ENCODE measurements at places on chromosomes 16 and 17.

DNA sequence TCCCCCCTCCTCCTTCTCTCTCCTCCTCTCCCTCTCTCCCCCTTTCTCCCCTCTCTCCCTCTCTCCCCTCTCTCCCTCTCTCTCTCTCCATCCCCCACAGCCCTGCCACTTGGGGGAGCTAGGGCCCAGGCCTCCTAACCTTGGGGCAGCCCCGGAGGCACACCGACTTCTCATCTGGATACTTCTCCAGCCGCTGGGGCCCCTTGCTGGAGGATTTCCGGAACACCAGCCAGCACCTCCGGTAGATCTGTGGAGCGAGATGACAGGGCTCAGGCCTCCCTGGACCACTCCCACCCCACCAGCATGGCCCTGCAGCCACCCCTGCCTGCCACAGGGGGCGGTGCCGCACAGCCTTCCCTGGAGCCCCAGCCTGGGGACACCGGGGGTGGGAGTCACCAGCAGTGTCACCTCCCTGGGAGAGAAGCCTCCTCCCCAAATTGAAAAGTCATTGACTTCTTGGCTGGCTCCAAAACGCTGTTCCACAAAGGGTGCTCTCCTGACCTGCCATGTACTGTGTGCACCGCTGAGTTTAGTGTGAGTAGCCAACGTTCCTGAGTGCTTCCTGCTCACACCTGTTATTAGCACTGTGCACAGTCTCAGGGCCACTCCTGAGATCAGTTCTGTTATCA is 10.5 kb downstream of the DOK4 start:
- DNase-seq = peak; percentile 71

GRCh38 chr17:66904760-66905624 is 59.5 kb upstream of the CACNG4 start:
- DNase-seq = no peak

DNA sequence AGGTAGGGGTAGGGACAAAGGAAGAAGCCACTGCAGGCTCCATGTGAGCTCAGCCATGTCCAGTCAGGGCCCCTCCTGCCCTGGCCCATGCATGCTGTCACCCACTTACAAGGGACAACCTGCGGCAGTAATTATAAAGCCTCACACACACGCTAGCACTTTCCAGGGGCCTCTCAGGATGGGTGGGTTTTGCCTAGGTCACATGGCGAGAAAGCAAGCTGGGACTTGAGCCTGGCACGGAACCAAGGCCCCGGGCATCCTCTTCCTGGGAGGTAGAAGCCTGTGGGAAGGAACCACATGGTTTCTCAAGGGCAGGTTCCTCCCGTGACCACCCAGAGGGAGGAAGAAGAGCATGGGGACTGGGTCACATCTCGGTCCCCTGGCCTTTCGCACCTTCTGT is 7.0 kb downstream of the ZNF319 start:
- DNase-seq = no peak

DNA sequence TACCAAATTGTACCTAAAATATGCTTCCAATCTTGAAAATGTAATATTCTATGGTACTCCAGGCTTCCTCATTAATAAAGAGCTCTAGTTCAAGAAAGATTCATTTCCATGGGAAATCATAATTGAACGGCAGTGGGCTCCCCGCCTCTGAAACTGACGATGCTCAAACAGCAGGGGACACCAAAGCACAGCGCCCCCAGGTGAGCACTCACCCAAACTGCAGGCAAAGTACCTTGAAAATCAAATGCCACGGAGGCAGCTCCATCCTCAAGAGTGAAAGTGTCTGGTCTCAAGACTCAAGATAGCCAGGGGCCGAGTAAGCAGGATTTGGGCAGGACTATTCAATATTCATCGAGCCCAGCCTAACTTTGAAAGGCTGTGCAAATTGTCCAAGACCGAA is 217.4 kb upstream of the TNRC6C start:
- peak; percentile 49 for DNase-seq

- no peak for DNase-seq
These were observed 3.3 kb downstream of the KRT37 start for GRCh38 chr17:41421116-41421515.

DNA sequence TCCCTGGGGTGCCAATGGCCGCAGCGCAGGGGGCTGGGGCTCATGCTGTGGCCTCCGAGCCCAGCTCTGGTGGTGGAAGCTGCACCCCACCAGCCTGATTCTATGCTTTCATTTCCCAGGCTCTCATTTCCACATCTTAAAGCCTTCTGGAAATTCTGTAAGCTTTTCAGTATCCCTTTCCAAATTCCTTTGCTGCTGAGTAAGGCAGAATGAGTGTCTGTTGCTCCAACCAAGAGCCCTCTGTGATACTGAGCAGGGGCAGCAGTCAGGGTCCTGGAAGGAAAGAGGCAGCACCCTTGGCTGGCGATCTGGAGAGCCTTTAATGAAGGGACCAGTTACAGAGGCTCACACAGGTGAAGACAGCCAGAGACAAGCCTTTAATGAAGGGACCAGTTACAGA is 79.5 kb upstream of the FOXF1 start:
- DNase-seq = no peak

- DNase-seq = no peak
These were observed 3.2 kb downstream of the ACADVL start for GRCh38 chr17:7222972-7223292.

GRCh38 chr17:57327176-57327970 is 71.0 kb downstream of the MSI2 start:
- DNase-seq = no peak

DNA sequence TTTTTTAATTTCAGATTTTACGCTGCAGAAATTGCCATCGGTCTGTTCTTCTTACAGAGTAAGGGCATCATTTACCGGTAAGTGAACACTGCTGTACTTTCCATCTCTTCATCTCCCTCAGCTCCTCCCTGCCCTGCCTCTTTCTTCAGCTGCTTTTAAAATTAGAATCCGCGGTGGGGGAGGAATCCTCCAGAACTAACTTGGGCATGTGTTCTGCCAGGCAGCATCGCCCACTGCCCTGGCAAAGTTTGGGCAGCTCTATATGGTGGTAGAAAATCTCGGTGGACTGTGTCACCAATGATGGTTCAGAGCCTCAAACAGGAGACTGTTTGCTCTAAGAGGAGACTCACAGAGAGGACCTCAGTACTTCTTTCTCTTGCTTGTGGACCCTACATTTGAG is 81.6 kb upstream of the CACNG3 start:
- DNase-seq = no peak

DNA sequence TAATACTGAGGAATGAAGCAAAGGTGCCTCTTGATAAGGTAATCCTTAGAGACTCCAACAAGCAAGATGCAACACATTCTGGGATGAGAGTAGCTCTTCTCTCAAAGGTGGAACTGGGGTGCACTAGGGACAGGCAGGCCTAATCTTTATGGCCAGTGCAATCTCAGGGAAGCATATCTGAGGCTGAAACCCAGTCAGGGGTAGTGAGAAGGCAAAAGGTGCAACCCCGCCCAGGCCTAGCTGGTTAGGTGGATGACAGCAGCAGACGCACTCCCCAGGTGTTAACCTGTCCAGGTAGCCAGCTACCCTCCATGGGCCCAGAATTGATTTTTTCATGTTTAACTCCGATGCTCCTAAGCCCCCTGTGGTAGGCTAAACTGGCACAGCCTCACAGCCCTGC is 9.9 kb upstream of the SLC46A1 start:
- no peak for DNase-seq

- DNase-seq = no peak
These were observed 347.5 kb upstream of the ASIC2 start for GRCh38 chr17:33640629-33641028.

- peak; percentile 29 for DNase-seq
These were observed 3.5 kb upstream of the LCMT1 start for GRCh38 chr16:25108054-25108453.

- DNase-seq = no peak
These were observed 6.7 kb downstream of the ABCA3 start for GRCh38 chr16:2333772-2334379.

- DNase-seq = no peak
These were observed 2.1 kb downstream of the FAM171A2 start for GRCh38 chr17:44361292-44362260.

DNA sequence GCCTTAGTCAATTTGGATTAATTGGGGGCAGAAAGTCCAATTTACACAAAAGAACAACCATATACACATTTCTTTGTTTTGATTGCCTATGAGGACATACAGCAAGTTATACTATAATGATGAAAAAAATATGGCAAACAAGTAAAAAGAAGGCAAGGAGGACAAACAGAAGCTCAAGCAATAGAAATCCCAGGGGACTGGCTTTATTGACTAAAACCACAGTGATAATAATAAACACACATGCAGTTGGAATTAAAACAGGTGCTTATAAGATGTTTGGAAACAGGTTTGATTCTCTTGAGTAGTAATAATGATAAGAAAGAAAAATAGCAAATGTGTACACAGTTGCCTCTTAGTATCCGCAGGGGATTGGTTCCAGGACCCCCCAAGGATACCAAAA is 176.4 kb downstream of the SHISA9 start:
- DNase-seq = no peak

DNA sequence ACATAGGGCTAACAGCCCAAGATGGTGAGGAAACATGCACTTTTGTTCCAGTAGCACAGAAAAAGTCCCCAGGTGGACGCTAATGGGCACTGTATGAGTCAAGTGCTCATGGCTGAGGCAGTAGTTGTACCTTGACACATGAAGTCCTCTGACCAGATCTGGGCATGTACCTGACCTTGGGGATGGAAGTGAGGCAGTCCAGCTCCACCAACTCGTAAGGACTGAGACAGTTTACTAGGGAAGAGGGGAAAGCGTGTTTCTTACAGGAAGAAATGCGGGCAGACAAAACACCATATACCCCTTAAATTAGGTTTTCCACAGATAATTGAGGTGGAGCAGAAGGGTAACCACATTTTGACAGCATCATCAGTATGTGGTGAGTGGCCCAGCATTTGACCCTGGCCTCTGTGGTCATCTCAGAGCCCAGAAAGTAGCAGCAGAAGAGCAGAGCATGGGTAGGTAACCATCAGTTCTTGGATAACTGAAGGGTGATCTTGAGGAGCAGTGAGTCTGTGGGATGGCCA is 32.4 kb upstream of the METTL9 start:
- DNase-seq = no peak

GRCh38 chr17:64547319-64547718 is 40.5 kb downstream of the CEP95 start:
- DNase-seq = no peak

GRCh38 chr16:19760356-19761060 is 42.4 kb downstream of the IQCK start:
- no peak for DNase-seq

DNA sequence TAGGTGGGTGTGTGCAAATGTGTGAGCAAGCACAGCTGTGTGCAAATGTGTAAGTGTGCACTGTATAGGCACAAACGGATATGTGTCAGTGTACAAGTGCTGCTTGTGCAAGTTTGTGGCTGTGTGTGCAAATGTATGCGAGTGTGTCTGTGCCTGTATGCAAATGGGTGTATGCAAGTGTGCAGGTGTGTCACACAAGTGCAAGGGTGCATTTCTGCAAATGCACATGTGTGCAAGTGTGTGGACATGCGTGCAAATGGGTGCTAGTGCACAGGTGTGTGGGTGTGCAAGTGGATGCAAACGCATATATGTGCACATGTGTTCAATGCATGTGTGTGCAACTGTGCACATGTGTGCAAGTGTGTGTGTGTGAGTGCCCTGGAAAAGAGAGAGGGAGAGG is 76.5 kb upstream of the TNRC6C start:
- no peak for DNase-seq

GRCh38 chr17:50848711-50849110 is 13.3 kb downstream of the WFIKKN2 start:
- DNase-seq = no peak

- no peak for DNase-seq
These were observed 26.4 kb downstream of the PSME3IP1 start for GRCh38 chr16:57159447-57159846.

GRCh38 chr16:74625500-74626350 is 18.8 kb upstream of the GLG1 start:
- no peak for DNase-seq

GRCh38 chr16:30567991-30568638 is 3.4 kb downstream of the ZNF688 start:
- peak; percentile 27 for DNase-seq

DNA sequence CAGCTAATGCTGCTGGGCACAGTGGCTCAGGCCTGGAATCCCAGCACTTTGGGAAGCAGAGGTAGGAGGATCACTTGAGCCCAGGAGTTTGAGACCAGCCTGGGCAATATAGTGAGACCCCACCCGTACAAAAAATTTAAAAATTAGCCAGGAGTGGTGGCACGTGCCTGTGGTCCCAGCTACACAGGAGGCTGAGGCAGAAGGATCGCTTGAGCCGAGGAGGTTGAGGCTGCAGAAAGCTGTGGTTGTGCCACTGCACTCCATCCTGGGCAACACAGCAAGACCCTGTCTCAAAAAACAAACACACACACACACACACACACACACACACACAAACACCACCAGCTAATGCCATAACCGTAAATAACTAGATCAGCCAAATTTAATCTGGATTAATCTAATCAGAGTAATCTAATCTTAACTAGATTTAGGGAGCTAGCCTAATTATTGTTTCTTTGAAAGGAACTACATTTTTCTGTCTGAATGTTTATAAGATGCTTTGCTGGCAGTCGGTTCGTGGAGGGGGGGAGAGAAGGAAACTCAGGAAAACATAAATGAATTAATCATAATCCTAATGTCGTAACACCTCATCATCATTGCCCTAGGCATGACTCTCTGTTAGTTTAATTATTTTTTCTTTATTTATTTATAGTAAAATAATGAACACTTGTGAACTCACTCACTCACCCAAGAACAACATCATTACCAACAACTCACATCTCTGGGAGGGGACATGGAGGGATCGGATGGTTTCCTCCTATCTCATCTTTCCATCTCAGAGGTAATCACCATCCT is 12.5 kb upstream of the RBBP6 start:
- no peak for DNase-seq

- DNase-seq = no peak
These were observed 302.2 kb upstream of the SALL1 start for GRCh38 chr16:51453251-51453650.

- no peak for DNase-seq
These were observed 664.5 kb downstream of the WWOX start for GRCh38 chr16:78763821-78764440.

GRCh38 chr17:47644324-47644723 is 5.4 kb upstream of the KPNB1 start:
- DNase-seq = no peak

DNA sequence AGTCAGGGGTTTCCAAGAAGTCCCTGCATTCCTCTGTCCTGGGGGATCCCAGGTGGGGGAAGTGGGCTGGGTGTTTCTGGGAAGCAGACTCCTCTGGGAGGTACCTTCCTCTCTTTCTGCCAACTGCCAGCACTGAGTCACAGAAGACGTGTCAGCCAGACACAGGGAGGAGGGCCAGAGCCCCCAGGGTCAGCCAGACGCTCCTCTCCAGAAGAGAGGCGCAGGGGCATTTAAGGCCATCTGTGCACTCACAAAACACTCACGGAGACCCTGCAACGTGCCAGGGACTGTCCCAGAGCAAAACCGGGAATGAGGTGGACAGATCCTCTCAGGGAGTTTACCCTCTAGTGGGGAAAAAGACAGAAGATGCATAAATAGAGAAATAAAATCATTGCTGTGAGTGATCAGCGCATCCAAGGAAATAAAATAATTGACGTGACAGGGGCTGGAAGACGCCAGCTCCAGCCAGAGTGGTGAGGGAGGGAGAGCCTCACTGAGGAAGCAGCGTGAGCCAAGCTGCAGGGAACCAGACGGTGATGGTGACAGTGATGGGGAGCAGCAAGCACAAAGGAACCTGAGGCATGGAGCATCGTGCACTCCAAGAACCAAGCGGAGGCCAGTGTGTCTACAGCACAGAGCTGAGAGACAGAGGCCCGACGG is 105.4 kb downstream of the ZNF423 start:
- no peak for DNase-seq

GRCh38 chr17:79027925-79028491 is 4.0 kb downstream of the C1QTNF1 start:
- DNase-seq = no peak

Data from activated naive CD8-positive, alpha-beta T cell treated with anti-CD3 and anti-CD28 coated beads, Interleukin-2, amount 50 U/mL, for 24 hours (primary cell).